Fibroblast of villous mesenchyme (primary cell): ENCODE measurements at places on chromosomes 12 and 14.
A peak's percentile ranks its signal among the peaks of the same experiment; 100 is the strongest.

GRCh38 chr14:104715416-104715815 lies 8.6 kb upstream of the ADSS1 start:
- no peak for DNase-seq

DNA sequence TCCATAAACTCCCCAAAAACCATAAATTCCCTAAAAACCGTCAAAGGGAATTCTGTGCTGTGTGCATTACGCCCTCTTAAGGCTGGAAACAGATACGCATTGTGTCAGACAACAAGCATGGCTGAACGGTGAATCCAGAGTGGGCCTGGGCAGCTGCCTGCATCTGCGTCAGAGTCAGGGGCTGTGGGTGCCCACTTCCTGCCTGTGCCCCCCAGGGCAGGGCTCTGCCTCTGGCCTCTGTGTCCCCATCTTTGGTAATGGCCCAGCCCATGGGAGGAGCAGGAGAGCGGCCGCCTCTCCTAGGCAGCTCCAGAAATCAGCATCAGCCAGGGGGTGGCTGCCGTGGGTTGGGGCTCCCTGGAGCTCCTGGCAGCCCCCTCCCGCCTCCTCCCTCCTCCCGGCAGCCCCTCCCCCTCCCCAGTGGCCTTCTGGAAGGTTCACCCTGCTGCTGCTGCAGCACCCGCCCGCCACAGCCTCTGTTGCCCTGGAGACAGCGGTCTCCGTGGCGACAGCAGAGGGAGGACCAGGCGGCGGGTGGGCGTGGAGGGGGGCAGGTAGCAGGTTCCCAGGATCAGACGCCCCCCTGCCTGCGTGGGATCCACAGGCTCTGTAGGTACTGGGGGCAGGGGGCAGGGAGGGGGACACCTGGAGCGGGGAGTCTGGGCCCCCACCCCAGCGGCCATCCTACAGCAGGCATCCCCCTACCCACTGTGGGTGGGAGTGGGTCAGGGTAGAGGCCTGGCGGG lies 5.9 kb downstream of the MMP17 start:
- peak; percentile 30 for DNase-seq

DNA sequence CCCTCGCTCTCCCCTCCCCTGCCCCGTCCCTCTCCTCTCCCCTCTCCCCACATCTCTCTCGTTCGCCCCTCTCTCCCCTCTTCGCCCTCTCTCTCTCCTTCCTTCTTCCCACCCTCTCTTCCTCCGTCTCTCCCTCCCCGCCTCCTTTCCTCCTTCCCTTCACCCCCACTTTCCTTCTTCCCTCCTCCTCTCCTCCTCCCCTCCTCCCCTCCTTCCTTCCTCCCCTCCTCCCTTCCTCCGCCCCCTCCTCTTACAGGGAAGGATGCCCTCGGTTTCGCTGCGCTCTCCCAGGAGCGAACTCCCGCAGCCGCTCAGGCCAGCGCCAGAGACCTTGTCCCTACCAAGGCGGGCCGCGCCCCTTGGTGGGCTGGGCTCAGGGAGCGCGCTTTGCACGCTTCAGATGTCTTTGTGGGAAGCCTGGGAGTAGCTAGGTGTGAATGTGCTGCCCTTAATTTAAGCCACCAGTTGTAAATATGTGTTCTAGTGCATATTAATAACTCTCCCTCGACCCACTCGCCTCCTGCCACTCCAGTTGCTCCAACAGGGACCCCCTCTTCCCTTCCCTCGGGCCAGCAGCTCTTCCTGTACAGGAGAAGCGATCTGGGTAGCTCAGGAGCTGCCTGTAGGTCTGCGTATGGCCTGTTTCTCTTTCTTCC lies 13.3 kb upstream of the MAP3K9 start:
- DNase-seq = peak; percentile 18

DNA sequence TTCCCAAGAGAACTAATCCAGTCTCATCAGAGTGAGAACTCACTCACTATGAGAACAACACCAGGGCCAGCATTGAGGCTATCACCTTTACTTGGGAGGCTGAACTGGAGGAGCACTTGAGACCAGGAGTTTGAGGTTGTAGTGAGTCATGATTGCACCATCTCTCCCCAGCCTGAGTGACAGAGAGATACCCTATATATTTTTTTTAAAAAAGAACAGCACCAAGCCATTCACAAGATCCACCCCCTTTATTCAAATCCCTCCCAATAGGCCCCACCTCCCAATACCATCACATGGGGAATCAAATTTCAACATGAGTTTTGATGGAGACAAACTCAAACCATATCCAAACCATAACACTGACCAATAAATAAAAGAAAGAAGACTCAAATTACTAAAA lies 3.7 kb upstream of the TMX1 start:
- peak; percentile 37 for DNase-seq

GRCh38 chr14:67690011-67690410 lies 5.6 kb downstream of the RDH11 start:
- no peak for DNase-seq

DNA sequence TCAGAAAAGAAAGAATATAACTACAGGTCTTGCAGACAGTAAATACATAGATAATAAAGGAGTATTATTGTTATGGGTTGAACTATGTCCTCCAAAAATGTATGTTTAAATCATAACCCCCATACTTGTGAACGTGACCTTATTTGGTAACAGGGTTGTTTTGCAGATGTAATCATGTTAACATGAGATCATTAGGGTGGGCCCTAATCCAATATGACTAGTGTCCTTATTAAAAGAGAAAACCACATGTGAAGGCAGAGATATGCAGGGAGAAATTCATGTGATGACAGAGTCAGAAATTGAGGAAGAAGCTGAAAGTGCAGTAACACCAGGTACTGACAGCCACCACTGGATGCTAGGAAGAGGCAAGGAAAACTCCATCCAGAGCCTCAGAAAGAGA lies 29.0 kb downstream of the MAGOHB start:
- DNase-seq = peak; percentile 8

GRCh38 chr14:56808383-56809269 lies 1.7 kb downstream of the OTX2 start:
- no peak for DNase-seq

GRCh38 chr12:32400866-32401265 lies 1.5 kb downstream of the FGD4 start:
- no peak for DNase-seq

DNA sequence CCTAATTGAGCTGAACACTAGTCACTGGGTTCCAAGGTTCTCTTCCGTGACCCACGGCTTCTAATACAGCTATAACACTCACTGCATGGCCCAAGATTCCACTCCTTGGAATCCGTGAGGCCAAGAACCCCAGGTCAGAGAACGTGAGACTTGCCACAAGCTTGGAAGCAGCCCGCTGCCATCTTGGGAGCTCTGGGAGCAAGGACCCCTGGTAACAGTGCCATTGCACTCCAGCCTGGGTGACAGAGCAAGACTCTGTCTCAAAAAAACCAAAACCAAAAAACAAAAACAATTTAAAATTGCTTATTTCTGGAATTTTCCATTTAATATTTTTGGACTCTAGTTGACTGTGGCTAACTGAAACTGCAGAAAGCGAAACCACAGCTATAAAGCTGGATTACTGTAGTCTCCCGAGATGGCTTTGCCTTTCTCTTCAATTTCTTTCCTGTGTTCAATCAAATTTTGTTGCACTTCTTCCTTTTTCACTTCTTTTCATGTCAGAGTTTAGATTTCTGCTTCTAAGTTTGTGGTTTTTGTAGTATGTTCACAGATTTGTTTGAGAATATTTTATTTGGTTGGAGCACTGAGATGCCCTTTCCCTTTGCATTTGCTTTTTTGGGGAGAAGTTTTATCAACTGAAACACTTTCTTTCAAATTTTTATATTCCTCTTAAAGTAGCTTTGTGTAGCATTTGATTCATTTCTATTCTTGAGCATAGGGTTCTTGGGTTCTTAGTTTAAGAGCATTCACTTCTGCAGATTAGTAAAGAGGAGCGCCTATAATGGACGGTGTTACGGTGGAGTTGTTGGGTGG lies 44.6 kb downstream of the DDHD1 start:
- peak; percentile 44 for DNase-seq

GRCh38 chr12:98232753-98233390 lies 282.5 kb upstream of the TMPO start:
- no peak for DNase-seq

DNA sequence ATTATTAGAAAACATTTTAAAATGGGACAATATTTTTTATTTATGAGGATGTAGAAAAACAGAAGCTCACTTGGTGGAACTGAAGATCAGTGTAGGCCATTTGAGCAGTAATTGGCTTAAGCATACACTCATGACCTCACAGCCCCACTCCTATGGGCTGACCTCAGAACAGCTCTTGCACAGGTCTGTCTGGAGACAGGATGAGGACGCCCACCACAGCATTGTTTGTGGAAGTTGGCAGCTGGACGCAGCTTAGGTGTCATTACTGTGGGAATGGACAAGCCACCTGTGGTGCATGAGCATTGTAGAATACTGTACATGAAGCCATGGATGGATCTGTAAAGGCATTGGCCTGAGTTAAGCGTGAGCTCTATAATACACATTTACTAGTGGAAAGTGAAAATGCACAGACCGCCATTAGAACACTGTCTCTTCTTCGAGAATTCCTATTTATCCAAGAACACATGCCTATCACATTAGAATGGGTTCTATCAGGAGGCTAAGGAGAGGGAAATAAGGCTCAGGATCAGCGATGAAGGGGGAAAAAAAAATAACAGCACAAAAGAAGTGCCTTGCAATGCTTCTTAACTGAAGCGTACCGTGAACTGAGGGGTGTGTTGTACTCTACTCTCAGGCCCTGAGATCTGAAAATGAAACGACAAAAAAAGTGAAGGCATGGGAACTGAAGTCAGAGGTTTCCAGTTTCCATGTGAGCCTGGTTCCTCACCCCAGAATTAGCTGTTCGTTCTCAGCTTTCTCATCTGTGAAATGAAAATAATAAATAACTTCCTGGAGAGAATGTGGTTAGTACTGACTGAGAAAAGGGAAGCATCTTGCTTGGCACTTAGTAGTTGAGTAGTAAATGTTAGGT lies 33.6 kb downstream of the KCNA1 start:
- DNase-seq = no peak

- no peak for DNase-seq
Measured at GRCh38 chr12:118874698-118875548, 106.4 kb upstream of the SRRM4 start.

DNA sequence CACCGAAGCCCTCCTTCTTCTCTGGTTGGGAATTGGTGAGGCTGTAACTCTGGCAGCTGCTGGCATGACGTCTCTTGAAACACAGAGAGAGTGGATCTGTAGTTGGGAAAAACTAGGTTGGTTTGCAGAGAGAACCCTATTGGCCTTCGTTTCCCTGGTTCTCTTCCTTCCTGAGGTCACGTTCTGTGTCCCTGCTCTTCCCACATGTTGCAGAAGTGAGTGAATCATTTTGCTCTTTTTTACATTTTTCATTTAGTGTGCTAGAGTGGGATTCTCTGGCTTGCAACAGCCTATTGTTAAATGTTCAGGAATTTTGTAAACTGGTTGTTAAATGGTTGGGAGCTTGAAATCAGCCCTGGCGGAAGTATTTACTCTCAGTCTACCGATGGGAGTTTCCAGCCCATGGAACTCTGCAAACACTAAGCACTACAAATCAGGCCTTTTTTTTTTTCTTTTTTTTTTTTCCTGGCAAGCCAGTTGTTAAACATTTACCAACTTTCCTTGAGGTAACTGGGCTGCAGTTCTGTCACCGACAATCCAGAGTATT lies 26.8 kb upstream of the CKAP4 start:
- DNase-seq = no peak

GRCh38 chr14:100341301-100342031 lies 18.3 kb downstream of the SLC25A47 start:
- peak; percentile 88 for DNase-seq

- DNase-seq = peak; percentile 43
Measured at GRCh38 chr14:103546652-103547454, 15.6 kb downstream of the BAG5 start.

DNA sequence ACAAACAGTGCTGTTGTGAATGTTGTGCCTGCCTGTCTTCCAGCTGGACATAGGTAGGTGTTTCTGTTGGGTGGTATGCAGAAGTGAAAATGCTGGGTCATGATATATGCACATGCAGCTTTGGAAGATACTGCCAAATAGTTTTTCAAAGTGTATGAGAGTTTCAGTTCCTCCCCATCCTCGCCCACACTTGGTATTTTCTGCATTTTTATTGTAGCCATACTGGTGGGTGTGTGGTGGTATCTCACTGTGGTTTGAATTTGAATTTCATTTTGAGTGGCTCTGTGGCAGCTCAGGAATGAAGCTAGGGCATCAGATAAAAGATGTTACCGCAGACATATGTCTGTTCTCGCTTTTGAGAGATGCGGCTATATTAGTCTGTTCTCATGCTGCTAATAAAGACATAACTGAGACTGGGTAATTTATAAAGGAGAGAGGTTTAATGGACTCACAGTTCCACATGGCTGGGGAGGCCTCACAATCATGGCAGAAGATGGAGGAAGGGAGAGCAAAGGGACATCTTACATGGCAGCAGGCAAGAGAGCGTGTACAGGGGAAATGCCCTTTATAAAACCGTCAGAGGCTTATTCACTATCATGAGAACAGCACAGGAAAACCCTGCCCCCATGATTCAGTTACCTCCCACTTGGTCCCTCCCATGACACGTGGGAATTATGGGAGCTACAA lies 183.1 kb downstream of the CAND1 start:
- no peak for DNase-seq

DNA sequence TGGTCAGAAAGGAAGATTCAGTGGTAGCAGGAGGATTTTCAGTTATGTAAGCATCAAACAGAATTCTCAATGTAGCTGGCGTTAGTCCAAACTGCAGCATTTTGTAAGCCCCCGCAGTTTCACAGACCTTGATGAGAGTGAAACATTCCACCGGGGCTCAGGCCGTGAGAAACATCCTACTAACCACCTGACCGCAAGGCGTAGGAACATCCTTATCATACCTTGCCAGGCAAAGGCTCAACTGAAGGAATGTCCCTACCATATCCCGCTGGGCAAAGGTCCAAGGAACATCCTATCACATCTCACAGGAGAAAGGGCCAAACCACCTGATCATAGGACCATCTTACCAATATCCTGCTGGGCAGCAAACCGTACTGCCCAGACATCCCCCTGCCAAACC lies 624.8 kb upstream of the TMEM132C start:
- no peak for DNase-seq

GRCh38 chr12:14399871-14400270 lies 34.4 kb downstream of the ATF7IP start:
- DNase-seq = peak; percentile 48

DNA sequence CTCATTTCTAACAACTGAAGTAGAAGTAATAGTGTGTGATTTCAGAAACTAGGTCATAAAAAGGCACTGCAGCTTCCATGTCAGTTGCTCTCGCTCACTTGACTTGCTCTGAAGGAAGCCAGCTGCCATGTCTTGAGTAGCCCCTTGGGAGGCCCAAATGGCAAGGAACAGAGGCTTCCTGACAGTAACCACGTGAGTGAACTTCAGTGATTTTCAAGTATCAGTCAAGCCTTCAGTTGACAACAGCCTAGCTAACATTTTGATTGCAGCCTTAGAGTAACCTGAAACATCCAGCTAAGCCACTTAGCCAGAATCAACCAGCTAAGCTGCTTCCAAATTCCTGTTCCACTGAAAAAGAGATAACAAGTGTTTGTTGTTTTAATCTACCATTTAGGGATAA lies 26.7 kb downstream of the TOGARAM1 start:
- no peak for DNase-seq
